HCT116 (cell line): ENCODE measurements at places on chromosomes 3 and 15. TPM values are rescaled to one million over a fixed set of nuclear protein-coding genes. Genes with fewer than 3 reads are reported as not detected.

Gene ECE2
- total RNA-seq: not detected

Gene CYP8B1
- total RNA-seq: 0.12 TPM

Gene CCR8
- not detected for total RNA-seq

Gene TM4SF1
- 0.66 TPM for total RNA-seq

Gene SPTSSB
- total RNA-seq: 2.9 TPM

Gene GRAMD1C
- 7.9 TPM for total RNA-seq

Gene RFX7
- total RNA-seq: 18.1 TPM

Gene IQCH
- 4.6 TPM for total RNA-seq

Gene TUSC7
- not detected for total RNA-seq
